ENCODE measurements at places on chromosomes 2 and 18.

- DNase-seq, result peak; percentile 46
Measured at GRCh38 chr2:42928692-42929545, 136.5 kb upstream of the HAAO start.

DNA sequence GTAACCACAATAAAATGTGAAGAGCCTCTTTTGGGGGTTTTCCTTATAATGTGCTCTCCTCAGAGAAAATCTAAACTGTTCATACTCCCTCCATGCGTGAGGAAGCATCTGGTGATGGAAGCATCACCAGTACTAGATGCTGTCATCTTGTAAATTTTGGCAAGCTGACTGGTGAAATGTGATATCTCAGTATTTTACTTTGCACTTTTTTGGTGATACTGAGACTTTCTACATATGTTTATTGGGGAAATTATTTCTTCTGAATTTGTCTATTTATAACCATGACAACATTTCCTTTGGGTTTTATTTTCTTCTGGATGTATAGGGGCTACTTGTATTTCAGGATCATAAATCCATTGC lies 95.9 kb upstream of the DLGAP1 start:
- DNase-seq, result no peak

DNA sequence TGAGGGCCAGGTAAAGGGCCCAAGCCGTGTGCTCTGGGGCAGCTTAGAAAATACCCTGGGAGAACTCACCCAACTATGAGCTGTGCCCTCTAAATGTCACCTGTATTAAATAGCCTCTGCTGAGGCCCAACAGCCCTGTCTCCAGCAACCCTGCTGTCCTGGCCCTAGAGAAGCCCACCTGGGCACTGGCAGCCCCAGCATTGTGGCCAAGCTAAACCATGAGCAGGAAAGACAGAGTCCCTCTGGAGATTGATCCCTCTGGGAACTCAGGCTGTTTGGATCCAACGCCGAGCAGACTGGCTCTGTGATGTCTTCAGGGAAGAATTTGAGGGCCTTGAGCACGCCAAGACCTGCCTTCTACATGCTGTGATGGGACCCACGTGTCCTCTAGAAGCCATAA lies 126.5 kb downstream of the TTC32 start:
- DNase-seq, result no peak

DNA sequence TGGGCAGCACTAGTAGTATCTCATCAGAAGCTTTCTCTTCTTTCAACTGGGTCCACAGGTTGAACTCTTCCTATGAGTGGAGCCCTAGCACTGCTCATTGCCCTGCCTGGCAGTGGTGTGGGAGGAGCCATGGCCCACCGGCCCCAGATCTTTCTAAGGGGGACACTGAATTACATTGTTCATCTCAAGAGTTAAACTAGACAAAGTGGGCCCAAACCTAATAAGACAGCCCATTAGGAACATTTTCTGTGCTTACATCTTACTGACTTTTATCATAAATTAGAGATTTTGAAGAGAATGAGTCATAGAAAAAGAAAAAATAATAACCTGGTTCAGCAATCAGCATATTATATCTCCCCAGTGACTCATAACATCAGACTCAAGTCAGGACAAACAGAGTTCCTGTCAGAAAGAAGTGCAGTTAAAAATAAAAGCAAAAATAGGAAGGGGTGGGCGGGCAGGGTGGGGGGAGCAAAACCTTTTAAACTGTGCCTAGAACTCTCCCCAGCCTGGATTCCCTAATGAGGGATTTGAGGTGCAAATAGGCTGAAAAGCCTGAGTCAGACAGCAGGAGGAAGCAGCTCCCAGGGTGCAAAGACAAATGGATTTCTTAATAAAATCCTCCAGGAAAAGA lies 161.6 kb upstream of the TRIB2 start:
- no peak for DNase-seq

DNA sequence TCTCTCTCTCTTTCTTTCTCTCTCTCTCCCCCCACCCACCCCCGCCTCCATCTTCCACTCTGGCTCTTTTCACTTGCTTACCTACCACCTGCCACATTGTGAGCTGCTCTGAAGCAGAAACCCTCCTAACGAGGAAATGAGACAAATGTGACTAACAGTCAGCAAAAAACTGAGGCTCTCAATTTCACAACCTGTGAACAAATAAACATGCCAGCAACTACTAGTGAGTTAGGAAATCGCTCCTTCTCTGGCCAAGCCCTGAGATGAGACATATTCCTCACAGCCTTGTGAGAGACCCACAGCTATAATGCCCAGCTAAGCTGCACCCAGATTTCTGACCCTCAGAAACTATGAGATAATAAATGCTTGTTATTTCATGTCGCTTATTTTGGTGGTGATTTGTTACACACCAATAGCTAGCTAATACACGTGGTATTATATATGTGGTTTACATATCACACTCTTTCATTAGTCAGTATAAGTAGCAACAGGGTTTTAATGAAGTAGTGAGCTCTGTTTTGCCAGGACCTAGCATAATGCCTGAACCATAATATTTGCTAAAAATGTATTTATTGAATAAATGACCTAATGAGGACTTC lies 8.4 kb upstream of the ZNF521 start:
- no peak for DNase-seq

DNA sequence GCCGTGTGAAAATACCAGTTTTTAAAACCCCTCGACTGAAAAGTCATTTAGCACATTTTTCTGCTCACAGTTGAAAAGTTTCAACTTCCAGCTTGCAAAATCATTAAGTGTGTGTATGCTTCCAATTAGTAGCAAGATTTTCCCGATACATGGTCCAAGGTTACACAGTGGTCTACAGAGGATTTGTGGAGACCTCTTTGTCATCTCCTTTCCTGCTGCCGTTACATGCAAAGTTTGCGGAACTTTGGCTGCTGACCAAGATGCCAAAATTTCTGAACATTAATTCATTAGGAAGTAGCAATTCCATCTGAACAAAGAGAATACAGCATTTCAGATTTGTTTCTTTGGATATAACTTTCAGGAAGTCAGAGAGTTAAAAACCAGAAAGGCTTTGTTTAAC lies 474.6 kb downstream of the PLCL1 start:
- no peak for DNase-seq

- no peak for DNase-seq
Measured at GRCh38 chr2:217960351-217960750, 42.4 kb downstream of the TNS1 start.

- DNase-seq, result no peak
Measured at GRCh38 chr2:127024769-127025358, 82.1 kb downstream of the BIN1 start.

- no peak for DNase-seq
Measured at GRCh38 chr2:217512259-217512658, 490.5 kb downstream of the TNS1 start.
